ENCODE measurements at places on chromosomes 11 and 22. TPM values are rescaled to one million over a fixed set of nuclear protein-coding genes. Genes with fewer than 3 reads are reported as not detected.

Gene CBLIF
- not detected for total RNA-seq

Gene CLDN5
- 44.3 TPM for total RNA-seq

Gene FAM118A
- 11.6 TPM for total RNA-seq

Gene OR51B4
- not detected for total RNA-seq

Gene OR5A2
- not detected for total RNA-seq

Gene P2RY2
- 9.5 TPM for total RNA-seq

Gene TMA7B
- not detected for total RNA-seq

DNA sequence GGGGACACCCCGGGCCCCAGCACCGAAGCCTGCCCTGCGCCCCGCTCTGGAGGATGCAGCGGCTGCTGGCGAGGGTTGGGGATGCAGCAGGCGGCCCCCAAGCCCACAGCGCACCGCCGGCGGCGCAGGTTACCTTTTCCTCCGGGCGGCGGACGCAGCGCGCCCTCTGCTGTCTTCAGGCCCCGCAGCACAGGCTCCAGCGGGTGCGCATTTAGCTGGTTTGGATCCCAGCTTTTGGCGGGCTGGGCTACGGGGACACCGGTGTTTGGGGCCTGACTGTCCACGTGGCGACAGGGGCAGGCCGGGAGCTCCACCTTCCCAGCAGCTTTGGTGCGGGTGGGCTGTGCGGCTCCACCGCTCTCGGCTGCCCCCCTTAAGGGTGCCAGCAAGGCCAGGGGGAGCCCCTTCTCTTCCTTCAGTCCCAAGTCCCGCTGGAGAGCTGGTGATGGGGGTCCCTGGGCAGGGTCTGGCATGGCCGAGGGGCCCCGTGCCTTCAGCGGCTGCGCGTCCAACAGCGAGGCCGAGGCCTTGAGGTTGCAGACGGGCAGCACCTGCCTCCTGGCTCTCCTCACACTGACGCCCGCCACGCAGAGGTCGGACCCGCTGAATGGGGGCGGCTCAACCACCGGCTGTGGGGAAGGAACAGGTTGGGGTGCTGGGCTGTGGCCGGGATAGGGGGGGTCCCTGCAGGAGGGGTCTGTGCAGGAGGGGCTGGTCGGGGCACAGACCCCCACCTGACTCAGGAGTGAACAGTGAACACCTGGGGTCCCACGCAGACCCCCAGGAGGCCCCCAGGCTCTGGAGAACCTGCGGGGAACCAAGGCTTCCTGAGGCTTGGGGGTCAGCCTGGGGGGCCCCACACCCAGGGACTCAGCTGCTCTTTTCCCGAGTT is 18.0 kb upstream of the IL17REL start:
- peak; percentile 68 for DNase-seq

DNA sequence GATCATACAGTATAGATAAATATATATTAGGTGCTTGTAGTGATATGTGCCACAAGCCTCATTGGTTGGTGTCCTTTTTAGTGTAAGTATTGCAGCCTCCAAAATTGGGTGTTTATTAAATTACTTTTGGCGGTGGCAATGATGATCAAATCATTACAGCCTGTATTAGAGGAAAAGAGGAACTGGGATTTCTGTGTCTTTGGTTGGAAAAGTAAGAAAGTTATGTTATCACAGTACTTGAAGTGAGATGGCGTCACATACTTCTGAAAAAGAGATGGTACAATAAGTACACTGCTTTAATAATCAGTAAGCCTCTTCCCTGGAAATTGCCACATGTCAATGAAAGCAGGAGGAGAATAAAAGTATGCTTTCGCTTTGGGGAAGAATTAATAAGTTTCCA is 523 bp upstream of the MPZL3 start:
- no peak for DNase-seq

DNA sequence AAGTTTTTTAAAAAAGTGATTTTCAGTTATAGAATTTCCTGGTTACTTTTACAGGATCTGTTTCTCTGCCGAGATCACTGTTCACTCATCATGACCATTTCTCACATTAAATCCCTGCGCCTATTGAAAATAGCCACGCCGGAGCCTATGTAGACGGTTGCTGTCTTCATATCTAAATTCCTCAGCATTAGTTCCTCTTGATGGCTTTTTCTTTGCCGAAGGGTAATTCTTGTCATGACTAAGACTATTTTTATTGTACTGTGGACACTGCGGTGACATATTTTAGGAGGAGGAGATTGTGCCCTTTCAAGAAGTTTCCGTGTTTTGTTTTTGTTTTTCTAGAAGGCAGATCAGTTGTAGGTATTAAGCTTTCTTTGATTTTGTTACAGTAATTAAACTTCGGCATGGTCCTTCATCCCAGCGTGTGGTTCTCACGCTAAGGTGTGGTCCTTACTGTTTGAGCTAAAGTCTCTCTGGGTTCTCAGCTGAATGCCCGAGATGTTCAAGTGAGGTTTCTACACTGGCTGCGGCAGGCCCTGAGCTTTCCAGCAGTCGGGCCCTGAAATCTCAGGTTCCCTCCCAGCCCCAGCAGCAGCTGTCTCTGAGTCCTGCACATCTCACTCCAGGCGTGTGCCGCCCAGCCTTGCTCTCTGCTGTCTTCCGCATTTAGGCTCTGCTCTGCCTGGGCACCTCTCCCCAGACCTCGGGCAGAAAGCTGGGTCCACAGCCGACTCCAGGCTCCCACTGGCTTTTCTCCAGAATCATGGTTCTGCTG is 1110.5 kb downstream of the TBC1D22A start:
- no peak for DNase-seq

DNA sequence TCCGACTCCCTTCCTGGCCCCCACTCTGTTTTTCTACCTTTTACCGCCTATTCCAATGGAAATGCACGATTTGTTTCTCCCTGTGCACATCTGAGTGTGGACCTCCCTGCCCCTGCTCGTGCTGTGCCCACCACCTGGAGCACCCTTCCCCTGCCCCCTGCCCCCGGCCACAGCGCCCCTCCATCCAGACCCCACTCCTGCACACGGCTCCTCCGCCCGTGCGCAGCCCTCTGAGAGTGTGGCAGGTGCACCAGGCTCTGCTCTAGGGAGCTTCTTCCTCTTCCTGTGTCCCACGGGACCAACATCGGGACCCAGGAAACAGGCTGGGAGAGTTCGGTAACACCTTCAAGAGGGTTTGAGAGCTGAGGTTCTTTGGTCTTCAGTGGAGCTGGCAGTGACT is 62.9 kb downstream of the LRP5 start:
- no peak for DNase-seq

DNA sequence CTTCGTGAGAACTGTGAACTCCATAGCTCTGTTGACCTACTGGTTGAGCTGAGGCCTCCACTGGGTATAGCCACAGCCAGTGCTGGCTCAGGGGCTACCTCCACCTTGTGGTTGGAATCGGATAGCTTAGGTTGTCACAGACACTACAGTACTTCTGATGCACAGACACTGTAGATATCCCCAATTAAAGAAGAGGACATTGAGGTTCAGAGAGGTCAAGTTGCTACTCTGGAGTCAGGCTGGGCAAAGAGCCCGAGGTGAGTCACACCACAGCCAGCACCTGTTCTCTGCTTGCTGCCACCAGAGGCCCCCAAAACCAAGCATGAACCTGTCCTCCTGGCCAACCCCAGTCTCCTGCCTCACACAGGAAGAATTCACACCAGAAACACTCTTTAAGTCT is 5.4 kb downstream of the UFD1 start:
- no peak for DNase-seq

DNA sequence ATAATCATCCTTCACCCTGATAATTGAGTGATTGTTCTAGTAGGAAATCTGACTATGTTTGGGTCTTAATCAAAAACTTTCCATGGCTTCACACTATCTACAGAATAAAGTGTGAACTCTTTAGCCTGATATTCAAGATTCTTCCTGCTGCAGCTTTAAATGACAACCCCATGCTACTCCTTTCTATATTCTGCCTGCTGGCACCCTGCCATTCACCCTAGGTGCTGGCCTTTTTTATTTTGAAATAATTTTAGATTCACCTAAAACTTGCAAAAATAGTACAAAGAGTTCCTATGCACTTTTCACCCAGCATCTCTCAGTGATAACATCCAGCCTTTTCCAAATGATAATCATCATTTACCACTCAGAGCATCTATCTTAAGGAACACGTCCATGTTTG is 363.4 kb upstream of the NARS2 start:
- no peak for DNase-seq

- no peak for DNase-seq
Observed at GRCh38 chr11:124740277-124740882, 638 bp downstream of the NRGN start.

DNA sequence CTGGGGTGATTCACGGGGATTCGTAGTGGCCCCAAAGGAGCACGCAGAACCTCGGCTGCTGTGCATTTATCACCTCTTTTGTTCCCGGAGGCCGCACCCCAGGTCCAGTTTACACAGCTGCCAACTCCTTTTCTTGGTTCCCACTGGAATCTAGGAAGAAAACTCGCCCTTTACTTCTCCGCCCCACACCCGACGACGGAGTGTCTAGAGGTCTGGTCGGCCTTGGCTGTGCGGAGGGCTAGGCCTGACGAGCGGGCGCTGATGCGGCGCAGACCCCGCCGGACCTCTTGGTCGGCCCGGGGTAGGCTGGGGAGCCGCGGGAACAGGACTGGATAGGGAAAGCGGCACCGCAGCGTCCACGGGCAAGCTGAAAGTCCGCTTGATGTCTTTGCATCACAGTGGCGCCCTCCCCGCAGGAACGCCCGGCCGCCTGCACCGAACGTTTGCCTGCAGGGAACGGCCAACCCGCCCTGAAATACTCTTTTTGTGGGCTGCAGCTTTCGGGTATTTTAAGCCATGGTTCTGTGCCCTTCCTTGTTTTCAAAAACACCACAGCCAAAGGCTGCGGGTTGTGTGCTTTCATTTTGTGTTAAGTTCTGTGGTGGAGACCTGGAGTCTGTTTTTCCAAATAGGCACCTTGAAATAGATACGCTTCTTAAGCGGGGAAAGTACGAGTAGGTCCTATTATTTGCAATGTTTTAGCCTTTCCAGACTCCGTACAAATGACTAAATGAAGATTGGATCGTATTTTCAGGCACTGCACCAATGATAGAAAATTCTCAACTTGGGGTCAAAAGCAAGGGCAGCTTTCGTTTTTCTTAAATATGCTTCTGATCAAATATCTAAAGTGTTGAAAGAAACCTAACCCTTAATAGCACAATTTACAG is 829 bp upstream of the ZBED5 start:
- peak; percentile 73 for DNase-seq

GRCh38 chr11:92423115-92424034 is 198.8 kb downstream of the FAT3 start:
- DNase-seq = no peak

GRCh38 chr11:132357811-132358572 is 987.6 kb downstream of the NTM start:
- no peak for DNase-seq

DNA sequence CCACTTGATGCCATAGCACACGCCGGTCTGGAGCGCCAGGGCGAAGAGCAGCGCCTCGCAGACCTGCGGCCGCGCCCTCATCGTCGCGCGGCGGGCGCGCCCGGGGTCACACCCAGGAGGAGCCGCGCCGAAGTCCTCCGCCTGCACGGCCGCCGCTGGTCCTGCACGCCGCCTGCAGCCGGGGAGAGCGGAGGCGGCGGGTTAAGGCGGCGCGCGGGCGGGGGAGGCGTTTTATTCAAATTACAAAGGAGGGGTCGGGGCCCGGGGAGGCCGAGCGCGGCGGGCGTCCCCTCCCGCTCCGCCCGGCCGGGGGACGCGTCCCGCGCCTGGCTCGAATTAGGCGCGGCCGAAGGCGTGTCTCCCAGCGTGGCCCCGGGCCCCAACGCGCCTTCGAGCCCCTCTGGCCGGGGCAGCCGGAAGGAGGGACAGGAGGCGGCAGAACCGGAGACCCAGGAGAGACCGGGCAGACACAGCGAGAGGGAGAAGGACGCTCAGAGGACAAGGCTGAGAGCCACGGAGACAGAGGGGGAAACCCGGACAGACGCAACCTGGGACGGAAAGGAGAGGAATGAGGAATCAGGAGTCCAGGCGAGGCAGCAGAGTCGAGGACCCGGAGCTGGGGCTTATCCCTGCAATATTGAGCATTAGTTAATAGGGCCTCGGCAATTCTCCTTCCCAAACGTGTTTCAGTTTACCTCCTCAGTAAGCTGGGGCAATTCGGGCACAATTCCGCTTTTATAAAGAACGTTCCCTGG is at the start of gene WNT11:
TSS of gene WNT11 (minus strand) at position 176 of the 755 bp plus-strand sequence. CDS start at position 81, 95 bp downstream.
- DNase-seq = no peak

DNA sequence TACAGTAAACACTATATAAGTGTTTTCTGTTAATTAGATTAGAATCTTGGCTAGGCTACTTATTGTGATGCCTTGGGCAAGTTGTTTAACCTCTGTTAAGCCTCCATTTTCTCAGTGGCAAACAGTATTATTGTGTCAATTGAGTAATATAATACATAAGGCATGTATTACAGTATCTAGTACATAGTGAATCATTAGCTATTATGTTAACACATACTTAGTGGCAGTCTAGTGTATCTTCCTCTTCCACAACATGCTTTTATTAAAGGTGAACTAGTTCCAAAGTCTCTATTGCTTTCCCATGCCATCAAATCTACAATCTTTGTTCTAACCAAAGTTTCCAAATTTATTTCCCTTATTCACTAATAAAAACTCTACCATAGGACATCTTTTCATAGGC is 200.9 kb downstream of the SOX6 start:
- DNase-seq = no peak

- no peak for DNase-seq
Observed at GRCh38 chr11:76047766-76048165, 158.5 kb downstream of the WNT11 start.

DNA sequence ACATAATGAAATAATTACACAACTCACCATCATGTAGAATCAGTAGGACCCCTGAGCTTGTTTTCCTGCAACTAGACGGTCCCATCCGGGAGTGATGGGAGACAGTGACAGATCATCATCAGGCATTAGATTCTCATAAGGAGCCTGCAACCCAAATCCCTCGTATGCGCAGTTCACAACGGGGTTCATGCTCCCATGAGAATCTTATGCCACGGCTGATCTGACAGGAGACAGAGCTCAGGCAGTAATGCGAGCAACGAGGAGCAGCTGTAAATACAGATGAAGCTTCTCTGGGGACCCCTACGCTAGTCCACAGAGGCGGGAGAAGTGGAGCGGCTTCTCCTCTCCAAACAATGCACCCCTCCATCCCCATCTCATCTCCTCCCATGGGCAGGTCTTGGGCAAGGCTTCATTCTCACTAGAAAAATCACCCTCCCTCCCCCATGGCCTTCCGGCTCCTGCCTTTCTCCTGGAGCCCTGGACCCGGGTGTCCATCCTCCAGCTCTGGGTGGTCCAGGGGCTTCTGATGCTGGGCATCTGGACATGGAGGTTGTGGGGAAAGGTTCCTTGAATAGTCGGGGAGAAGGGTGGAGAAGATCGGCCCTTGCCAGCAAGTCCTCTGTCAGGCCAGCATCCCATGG is 16.2 kb upstream of the RAC2 start:
- no peak for DNase-seq

DNA sequence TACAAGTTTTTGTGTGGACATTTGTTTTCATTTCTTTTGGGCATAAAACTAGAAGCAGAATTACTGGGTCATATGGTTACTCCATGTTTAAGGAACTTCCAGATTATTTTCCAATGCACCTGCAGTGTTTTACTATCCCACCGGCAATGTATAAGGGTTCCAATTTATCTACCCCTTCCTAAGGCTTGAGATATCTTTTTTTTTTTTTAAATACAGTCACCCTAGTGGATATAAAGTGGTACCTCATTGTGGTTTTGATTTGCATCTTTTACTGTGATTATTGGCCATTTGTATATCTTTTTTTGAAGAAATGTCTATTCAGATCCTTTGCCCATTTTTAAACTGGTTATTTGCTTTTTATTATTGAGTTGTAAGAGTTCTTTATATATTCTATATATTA is 34.6 kb upstream of the UCP3 start:
- no peak for DNase-seq
